ENCODE measurements at places on chromosomes 12 and 14. TPM values are rescaled to one million over a fixed set of nuclear protein-coding genes. Genes with fewer than 3 reads are reported as not detected.

The GPX2 gene
- total RNA-seq = not detected

DNA sequence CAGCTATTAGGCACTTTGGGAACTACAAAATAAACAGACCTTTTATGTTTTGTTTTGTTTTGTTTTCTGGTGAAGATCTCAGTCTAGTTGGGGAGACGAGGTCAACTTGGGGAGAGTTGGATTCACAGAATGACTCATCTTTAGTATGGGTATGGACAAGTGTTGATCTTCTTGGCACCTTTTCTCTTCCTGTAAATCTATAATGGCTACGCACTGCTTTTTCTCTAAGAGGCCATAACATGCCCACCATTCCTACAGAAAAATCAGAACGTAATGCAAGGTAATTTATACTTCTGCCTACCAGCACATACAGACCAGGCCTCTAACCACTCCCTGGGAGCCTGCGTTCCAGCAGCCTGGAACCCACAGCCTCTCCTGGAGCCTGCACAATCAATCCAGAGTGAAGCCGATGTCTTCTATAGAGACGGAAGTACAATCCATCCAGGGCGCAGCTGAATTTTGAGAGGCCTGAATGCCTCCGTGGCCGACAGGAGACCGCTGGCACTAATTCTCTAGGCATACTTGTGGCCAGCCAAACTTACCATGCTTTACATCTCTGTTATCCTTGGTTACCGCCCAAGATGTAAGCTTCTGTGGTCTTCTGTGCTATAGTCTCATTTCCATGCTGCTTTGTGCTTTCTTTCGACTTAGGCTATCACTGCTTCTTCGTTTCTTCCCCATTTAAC, 717 bp downstream of the PPHLN1 start:
- peaks cover 7% of the 10 kb centered on the region for H3K36me3 ChIP-seq
- H3K4me3 ChIP-seq = peak overlapping the region; percentile 98
- DNase-seq = peak; percentile 8
- H3K27me3 ChIP-seq = no peaks in the 10 kb centered on the region
- H3K27ac ChIP-seq = peak overlapping the region; percentile 96

DNA sequence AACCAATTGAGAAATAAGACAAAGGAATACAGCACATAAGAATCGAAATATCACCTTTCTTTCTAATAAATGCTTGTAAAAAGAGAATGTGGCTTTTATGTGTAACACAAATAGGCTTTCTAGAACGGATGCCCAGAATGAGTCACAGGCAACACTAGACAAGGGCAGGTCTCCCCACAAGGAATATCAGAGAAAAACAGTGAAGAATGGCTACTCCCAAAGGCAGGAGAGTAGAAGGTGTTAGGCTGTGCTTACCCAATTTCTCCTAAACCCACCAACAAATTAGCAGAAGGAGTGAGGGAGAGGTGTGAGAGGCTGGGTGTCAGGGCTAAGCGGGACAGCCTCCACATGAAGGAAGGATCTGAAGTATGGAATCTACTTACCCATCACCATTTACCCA, 55.2 kb downstream of the GALNT4 start:
- no peak overlapping the region for H3K4me3 ChIP-seq
- peaks cover 42% of the 10 kb centered on the region for H3K4me1 ChIP-seq
- peak; percentile 52 for DNase-seq
- no peaks in the 10 kb centered on the region for H3K27me3 ChIP-seq
- peak overlapping the region; percentile 35 for H3K27ac ChIP-seq
- H3K36me3 ChIP-seq = no peaks in the 10 kb centered on the region

GRCh38 chr14:39956372-39956771, 524.1 kb upstream of the FBXO33 start:
- no peak for DNase-seq
- H3K36me3 ChIP-seq = peaks cover 5% of the 10 kb centered on the region
- H3K4me1 ChIP-seq = no peaks in the 10 kb centered on the region
- H3K27me3 ChIP-seq = no peaks in the 10 kb centered on the region

DNA sequence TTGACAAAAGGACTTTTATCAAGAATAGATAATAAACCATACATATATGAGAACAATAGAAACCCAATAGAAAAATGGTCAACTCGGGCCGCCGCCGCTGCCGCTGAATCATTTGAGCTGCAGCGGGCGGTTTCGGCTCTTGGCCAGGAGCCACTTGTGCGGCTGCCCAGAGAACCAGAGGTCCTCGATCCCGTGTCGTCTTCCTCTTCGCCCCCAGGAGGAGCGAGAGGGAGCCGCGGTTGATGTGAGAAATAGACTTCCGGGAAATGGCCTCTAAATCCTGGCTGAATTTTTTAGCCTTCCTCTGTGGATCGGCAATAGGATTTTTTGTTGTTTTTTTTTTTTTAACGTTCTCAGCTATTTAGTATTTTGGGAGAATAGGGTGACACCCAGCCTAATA, 44.8 kb downstream of the CPSF6 start:
- H3K4me3 ChIP-seq = peak overlapping the region; percentile 68
- H3K27me3 ChIP-seq = peaks cover 4% of the 10 kb centered on the region
- H3K27ac ChIP-seq = no peak overlapping the region
- H3K4me1 ChIP-seq = peaks cover 19% of the 10 kb centered on the region
- no peaks in the 10 kb centered on the region for H3K36me3 ChIP-seq
- peak; percentile 68 for DNase-seq

GRCh38 chr14:22978981-22979671, 3.2 kb downstream of the AJUBA start:
- DNase-seq = no peak
- H3K4me1 ChIP-seq = peaks cover 56% of the 10 kb centered on the region
- H3K4me3 ChIP-seq = no peak overlapping the region
- peak overlapping the region; percentile 86 for H3K27ac ChIP-seq

Measured in HFFc6 (cell line).